IPS DF 6.9 (cell line): ENCODE measurements at places on chromosomes 7 and 10.

- no peak for DNase-seq
These were observed 7.8 kb upstream of the ZNF485 start for GRCh38 chr10:43598446-43598845.

DNA sequence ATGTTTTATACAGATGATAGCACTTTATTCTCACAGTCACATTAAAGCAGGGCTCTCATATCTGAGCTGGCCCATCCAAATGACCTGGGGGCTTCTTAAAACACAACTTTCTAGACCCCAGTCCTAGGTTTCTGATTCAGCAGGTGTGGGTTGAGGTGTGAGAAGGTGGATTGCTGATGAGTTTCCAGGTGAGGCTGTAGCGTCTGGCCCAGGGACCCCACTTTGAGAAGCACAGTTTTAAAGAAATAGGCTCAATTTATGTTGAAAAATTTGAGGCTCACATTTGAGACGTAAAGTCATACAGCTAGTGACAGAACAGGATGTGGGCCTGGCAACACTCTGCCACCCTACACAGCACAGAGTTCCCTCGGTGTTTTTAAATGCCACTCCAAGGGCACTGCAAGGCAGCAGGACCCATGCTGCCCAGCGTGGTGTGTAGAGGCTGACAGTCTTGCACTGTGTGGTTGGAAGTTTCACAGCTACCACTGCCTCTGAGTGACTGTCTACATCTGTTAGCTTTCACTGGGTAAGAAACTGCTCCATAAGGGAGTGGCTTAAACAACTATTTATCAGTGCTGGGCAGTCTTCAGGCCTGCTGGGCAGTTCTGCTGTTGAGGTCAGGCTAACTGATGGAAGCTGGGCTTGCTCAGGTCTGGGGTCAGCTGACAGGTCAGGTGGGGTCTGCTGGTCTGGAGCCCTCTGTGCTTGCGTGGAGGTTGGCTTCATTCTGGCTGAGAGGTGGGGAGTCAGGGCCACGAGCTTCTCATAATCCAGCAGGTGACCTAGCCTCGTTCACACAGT is 319.7 kb downstream of the CXCL12 start:
- no peak for DNase-seq

DNA sequence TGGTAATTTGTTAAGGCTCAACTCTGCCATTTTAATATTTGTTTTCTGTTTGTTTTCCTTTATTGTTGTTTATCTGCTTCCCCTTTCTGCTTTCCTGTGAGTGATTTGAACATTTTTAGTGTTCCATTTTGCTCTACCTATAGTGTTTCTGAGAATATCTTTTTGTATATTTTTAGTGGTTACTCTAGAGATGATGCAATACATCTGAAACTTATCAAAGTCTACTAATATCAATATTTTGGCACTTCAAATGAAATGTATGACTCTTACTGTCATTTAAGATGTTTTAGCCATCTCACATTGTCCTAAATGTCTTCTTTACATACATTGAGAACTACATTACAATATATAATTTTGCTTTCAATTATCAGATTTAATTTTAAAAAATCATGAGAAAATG is 98.9 kb downstream of the PLXDC2 start:
- no peak for DNase-seq

DNA sequence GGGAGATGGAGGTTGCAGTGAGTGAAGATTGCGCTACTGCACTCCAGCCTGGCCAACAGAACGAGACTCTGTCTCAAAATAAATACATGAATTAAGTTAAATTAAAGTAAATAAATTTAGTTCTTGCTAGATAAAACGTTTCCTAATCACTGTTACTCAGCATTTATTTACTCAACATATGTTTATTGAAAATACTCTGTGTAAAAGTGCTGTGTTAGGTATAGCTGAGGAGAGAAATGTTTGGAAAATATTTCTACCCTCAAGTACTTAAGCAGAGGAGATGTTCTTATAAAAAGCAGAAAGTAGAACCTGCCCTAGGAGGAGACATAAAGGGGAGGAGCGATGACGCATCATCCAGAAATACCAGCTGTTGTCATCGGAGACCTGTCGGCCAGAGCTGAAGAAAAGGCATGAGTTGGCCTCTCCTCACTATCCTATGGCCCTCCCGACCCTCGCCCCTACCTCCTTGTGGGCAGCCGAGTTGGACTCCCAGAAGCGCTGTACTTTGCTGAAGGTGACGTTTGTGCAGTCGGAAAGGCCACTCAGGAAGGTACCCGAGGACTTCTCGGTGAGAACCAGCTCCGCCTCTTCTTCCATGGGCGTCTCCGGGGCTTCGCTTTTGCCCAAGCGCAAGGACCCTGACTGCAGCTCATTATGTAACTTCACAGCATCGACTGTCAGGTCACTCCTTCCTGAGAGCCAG is 1.1 kb downstream of the RRP12 start:
- DNase-seq, result no peak

DNA sequence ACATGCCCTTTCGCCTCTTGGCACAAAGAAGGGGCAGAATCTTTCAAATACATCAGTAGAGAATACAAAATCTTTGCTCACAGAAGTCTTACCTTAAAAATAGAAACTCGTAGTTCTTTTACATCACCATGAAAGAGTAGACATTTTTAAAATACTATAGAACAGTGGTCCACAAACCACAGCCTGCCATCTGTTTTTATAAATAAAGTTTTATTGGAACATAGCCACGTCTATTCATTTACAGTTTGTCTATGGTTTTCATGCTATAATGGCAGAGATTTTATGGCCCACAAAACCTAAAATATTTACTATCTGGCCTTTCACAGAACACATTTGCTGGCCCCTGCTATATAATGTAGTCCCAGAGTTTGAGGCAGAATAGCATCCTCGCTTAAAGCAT is 46.1 kb upstream of the CABCOCO1 start:
- DNase-seq, result no peak

GRCh38 chr10:69142983-69143382 is 19.0 kb downstream of the VPS26A start:
- no peak for DNase-seq

DNA sequence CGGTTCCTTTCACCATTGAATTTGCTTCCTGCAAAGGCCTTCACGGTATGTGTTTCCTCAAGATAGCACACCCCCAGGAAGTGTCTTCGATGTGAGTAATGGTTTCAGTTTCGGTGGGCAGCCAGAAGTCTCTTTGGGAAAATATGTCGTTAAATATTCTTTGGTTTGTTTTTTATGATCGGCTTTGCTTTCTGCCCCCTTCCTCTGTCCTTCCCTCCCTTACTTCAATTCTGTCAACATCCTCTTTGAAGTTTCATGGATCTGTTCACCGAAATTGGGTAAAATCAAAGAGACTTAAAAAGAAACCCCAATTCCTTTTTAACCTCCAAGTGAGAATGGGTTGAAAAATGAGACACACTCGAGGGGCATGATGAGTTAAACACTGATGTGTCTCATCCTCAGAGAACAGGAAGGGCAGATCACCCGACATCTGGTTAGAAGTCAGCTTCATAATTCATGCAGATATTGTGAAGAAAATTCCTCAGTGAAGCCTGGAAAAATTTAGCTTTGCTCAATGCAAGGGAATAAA is 170.8 kb upstream of the HABP2 start:
- DNase-seq, result no peak
